DMS 273 treated with DMSO at 0.1 percent for 48 hours (cell line): ENCODE measurements at places on chromosomes 6 and 20.

DNA sequence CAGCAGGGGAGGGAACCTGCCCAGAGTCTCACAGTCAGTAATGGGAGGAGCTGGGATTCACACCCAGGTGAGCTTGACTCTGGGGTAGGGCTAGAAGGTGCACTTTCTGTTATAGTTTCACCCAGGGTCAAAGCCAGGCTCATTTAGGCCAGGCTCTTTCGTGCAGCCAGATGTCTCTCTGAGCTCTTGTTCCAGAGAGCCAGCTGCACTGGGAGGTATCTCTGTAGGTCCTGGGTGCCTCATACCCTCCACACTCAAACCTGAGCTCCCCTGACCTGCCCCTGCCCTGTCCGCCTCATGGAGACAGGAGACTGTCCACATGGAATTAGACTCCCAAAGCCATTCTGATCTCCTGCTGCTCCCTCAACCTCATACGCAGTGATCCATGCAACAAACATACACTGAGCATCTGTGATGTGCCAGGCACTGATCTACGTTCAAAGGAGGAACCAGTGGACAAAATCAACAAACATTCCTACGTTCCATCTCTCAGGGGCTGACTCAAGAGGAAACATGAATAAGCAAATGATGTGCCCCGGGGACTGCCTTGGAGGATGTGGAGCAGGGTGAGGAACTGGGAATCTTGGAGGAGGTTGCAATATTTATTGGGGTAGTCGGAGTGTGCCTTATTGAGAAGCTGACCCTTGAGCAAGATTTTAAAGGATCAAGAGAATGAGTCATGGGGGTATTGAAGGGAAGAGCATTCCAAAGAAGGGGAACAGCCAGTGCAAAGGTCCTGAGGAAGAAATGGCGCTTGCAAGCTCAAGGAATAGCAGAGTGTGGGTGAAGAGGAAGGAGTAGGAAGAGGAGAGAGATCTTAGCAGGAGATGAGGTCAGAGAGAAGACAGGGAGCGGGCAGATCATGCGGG, 71.3 kb upstream of the TOX2 start:
- no peak for DNase-seq

DNA sequence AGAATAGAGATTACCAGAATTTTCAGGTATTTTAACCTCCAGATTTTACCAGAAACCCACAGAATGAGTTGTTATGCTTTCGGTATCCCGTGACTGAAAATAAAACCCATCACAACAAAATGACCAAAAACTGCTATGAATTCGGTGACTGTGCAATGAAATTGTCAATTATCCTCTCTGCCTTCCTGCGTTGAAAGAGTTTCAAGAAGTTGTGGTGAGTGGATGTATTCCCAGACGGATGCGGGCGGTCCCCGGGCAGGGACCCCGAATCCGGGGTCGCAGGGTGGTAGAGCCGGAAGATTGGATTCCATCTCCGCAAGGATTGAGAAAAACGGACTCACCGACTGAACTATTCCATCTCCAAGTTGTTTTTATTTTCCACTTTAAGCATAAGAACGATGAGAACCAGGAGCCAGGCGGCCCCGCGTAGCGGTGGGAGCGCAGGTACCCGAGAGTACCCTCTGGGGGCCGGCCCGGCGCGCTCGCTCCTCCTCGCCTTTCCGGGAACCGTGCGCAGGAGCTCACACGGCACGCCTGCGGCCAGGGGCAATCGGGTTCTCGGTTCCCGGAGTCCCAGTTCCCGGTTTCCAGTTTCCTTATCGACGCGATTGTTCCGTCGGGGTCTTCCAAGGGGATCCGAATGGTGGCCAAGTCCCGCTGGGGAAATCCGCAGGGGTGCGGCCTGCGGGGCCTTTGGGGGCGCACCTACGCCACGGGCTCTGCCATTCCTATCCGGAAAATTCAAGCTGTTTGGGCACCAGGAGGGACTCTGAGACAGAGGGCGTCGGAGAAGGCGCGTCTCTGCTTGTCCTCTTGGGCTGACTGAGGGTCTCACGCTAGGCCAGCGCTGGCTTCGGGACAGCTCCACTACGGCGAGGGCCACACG, 104.9 kb upstream of the PRDM1 start:
- no peak for DNase-seq

GRCh38 chr20:61551401-61551800, 299.3 kb downstream of the CDH4 start:
- no peak for DNase-seq

- DNase-seq: no peak
Observed at GRCh38 chr6:132750455-132751248, 7.1 kb downstream of the VNN2 start.

GRCh38 chr6:40011844-40012243, 77.6 kb upstream of the MOCS1 start:
- no peak for DNase-seq

GRCh38 chr6:116029535-116029934, 31.2 kb downstream of the FRK start:
- no peak for DNase-seq

GRCh38 chr6:52512199-52512598, 64.7 kb downstream of the TRAM2 start:
- no peak for DNase-seq

GRCh38 chr20:33821270-33821836, 10.2 kb downstream of the CHMP4B start:
- no peak for DNase-seq

- DNase-seq: no peak
Observed at GRCh38 chr20:56111961-56112730, 106.8 kb upstream of the CBLN4 start.

- DNase-seq: no peak
Observed at GRCh38 chr20:36473164-36473563, 68.2 kb upstream of the MYL9 start.

GRCh38 chr6:6880745-6881437, 226.9 kb upstream of the RREB1 start:
- no peak for DNase-seq

DNA sequence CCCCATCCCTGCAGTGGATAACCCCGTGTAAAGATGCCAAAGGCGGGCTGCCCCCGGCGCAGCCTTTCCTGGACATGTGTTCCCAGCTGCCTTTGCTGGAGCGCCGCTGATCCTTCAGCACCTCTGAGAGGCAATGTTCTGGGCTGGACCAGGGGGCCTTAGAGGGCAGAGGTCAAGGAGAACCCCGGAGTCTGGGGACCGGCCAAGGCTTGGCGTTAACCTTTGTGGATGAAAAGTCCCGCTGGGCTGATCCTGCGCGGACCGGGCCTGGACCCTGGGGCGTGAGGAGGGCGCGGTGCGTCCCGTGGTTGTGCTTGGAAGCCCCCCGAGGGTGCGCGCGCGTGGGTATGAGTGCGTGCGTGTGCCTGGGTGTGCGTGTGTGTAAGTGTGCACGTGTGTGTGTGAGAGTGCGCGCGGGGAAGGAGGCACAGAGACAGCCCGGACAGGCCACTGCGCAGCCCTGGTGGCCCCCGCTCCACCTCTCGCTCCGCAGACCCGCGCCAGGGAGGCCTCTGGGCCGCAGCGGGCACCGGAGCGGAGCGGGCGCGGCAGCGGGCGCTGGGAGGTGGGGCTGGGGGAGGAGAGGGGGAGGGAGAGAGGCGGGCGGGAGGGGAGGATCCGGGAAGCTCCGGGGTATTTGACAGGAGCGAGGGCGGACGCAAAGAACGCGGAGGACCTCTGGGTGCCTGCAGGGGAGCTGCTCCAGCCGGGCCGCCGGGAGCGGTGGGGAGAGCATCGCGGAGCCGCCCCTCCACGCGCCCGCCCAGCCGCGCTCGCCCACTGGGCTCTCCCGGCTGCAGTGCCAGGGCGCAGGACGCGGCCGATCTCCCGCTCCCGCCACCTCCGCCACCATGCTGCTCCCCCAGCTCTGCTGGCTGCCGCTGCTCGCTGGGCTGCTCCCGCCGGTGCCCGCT, at the start of gene SMOC2:
TSS of gene SMOC2 (plus strand) at position 665 of the 914 bp plus-strand sequence. CDS start at position 852, 187 bp downstream.
- no peak for DNase-seq

- no peak for DNase-seq
Observed at GRCh38 chr6:149174962-149175361, 142.6 kb upstream of the TAB2 start.

DNA sequence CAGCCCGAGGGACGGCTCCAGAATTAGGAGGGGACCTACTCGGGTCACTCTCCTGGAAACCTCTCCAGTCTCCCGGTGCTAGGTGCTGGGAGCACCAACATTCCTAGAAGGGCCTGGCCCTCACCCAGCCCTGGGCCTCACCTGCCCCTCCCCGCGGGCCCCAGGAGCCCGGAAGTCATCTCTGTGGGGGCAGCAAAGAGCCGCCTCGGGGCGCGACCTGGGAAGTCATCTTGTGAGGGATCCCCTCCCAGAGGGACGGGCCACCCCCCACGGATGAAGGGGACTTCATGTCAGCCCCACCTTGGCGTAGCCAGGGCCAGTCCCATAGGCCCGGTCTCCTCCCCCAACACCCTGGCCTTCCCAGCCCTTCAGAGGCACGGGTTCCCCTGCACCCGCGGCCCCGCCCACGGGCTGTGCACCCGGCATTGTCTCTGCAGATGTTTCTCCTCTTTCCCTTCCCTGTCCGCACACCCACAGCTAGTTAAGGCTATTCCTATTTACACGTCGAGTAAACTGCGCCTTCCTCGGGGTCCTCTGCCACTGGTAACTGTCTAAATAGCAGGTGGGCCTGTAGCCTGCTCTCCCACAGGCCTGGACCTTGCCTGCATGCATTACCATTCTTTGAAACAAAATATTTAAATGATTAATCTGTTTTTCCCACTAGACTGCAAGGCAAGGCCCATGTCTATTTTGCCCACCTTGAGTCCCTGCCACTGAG, 896 bp upstream of the RNASET2 start:
- no peak for DNase-seq
